ENCODE measurements at places on chromosomes 6 and 20.

- DNase-seq: no peak
These were observed 86.4 kb upstream of the FRMD1 start for GRCh38 chr6:168165373-168165772.

GRCh38 chr6:116572162-116572561 lies 858 bp downstream of the RWDD1 start:
- peak; percentile 9 for DNase-seq

DNA sequence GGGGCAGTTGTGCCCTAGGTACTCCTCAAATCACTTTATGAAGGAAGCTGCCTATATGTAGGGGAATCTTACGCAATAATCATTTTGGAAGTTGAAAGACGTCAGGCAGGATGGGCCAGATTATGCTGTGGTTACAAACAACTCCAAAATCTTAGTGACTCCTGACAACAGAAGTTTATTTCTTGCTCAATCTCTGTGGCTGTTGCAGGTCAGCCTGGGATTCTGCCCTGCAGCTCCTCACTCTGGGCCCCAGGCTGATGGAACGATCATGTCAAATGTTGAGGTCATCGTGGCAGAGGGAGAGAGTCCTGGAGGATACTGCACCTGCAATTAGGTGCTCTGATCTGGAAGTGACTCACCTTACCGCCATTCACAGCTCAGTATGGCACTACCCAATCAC lies 88.4 kb downstream of the ZDHHC14 start:
- DNase-seq: no peak

GRCh38 chr6:85130743-85131142 lies 319.1 kb upstream of the NT5E start:
- DNase-seq: no peak

DNA sequence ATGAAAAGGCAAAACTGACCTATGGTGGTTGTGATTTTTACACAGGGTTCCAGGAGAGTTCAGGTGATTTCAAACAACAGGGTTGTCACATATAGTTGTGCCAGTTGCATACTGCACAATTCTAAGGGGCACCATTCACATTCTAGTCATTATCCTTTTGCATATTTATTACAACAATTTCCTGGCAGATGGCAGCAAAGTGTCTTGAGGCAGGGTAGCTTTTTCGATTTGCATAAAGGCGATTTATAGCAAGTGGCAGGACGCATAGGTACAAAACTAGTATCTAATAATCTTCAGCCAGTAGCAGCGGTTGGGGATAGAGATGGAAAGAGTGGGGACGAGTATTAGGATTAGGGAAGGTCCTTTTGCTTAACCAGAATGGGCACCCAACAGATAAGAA lies 46.5 kb upstream of the TRAF3IP2 start:
- DNase-seq: no peak

- no peak for DNase-seq
These were observed 23.8 kb downstream of the ADGRF4 start for GRCh38 chr6:47722194-47722593.

DNA sequence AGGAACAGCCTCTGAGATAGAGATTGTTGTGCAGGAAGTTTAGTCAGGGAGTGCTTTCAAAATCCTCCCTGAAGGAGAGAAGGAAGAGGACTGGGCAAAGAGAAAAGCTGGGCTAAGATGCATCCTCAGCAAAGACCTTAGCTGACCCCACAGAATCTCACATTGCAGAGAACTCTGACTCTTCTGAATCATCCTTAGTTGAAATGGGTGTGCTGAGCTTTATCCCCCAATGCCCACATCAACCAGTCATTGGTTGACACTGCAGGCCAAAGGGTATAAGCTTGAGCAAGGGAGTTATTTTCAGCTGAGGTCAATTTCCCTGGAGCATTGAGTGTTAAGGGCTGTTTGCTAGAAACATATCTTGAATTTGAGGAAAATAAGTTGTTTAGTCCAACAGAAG lies 732.2 kb downstream of the CBLN4 start:
- no peak for DNase-seq

DNA sequence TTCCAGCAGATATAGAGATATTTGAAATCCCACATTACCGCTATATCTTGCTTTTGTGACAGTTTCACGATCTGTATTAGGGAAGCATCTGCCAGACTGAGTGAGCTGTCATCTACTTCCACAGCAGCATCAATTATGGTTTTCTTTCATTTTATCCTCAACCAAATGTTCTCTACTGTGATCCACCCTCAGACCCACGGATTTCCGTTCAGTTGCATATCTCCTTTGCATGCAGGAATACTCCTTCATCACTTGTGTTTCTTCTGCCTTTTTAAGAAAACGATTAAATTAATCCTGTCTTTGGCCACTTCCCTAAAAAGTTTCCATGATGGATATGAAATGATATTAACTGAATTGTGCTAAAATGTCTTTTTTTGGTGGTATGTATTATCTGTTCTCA lies 262.1 kb upstream of the ADGRB3 start:
- no peak for DNase-seq

- DNase-seq: no peak
These were observed 34.7 kb downstream of the SLC2A4RG start for GRCh38 chr20:63774306-63774705.

DNA sequence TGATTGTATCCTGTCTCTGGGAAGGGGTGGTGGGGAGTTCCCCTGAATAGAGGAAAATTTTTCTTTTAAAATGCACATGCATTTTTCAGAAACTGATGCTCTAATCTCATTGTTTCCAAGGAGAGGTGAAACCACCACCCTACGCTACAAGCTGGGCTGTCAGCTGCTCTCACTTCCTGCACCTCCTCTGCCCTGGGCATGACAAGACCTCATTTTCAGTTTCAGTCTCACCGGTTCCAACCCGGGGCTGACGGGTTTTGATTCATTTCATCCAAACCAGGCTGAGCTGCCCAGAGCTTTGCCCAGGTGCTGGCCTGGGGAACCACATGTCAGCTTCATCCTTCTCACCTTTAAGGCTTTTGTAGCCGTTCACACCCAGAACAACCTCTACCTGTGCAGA lies 99.7 kb downstream of the EYA2 start:
- no peak for DNase-seq

DNA sequence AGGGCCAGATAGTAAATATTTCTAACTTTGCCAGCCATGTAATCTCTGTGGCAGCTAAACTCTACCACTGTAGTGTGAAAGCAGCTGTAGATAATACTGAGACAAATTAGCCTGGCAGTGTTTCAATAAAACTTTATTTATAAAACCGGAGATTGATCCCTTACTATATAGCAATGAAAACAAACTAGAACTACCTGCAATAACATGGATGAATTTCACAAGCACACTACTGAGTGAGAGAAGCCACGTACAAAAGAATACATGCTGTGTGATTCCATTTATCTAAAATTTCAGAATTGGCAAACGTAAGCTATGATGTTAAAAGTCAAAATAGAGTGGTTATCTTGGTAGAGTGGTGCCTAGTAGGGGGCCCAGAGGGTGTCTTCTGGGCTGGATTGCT lies 198.7 kb upstream of the SGK1 start:
- DNase-seq: no peak

GRCh38 chr20:775679-776135 lies 7.4 kb upstream of the SLC52A3 start:
- no peak for DNase-seq

Data from NCI-H2227 treated with DMSO at 0.1 percent for 48 hours (cell line).